ENCODE measurements at places on chromosomes 12 and 14. TPM values are rescaled to one million over a fixed set of nuclear protein-coding genes. Genes with fewer than 3 reads are reported as not detected.
A peak's percentile ranks its signal among the peaks of the same experiment; 100 is the strongest.

Gene PTPRB
- 24.4 TPM for polyA plus RNA-seq

Gene CARMIL3
- polyA plus RNA-seq = 0.11 TPM

Gene GPRC5D
- not detected for polyA plus RNA-seq

Gene FAM90A1
- 0.77 TPM for polyA plus RNA-seq

Gene ZNF410
- polyA plus RNA-seq = 38.3 TPM

Gene SYCP3
- 0.91 TPM for polyA plus RNA-seq

Gene ASIC1
- polyA plus RNA-seq = 9.1 TPM

GRCh38 chr12:63897931-63898330 lies 53.4 kb downstream of the SRGAP1 start:
- DNase-seq = no peak

DNA sequence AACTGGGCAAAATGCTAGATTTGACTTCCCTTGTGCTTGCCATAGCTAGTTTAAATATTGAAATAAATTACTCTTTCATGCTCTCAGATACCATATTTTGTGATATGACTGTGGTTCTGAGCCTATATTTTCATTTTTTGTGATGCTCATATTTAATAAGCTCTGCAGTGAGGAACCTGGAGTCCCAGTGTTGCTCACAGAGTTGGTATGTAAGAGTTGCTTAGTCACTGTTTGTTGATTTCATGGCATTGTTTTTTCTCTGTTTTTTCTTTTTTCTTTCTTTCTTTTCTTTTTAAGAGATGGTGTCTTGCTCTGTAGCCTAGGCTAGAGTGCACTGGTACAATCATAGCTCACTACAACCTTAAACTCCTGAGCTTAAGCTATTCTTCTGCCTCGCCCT lies 750.5 kb upstream of the TMEM132C start:
- DNase-seq = peak; percentile 7

GRCh38 chr12:41293011-41293410 lies 104.9 kb downstream of the PDZRN4 start:
- DNase-seq = no peak

DNA sequence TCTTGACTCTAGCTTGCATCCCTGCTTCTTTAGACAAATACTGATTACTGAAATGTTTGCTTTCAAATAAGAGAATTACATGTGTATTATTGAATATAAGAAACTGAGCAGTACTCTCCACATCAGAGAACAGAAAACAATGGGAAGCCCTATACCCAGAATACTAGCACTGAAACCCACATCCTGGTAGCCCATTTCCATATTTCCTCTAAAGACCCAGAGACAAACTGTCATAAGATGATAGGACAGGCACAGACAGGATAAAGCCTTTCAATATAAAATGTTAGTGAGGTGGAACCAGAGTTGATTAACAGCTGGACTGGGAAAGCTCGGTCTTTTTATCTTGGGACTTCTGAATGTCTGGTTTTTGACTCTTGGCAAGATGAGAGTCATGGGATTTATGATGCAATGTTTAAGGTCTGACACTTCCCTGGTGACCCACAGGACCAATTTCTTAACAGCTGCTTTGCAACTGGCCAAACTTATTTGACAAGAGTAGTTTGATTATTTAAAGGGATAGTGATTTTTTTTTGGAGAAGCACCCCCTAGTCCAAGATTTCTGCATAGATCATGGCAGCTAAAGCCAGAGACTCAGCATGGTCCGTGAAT lies 166.9 kb upstream of the ATXN7L3B start:
- DNase-seq = no peak

DNA sequence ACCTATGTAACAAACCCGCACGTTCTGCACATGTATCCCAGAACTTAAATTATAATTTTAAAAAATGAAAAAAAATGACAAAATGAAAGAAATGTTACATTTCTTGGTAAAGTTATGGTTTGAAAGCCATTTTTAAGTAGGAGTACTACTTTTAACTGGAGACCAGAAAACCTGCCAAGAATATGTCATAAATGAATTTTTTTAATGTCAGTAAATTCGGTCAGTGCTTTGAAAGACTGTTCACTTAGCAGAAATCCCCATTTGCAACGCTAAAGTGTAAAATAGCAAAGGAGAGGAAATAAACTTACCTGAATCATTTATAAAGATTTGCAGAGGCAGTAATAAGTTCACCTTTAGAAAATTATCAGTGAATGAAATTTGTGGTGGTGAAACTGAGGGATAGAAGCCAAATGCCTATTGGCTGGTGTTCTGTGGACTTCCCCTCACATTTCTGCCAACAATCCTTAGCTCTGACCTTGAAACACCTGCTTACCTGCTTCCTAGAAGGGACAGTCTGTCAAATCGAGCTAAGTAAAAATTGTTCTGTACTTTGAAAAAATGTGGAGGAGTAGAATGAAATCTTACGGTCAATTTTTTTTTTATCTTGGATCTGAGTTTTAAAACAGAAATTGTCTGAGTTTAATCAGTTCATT lies 714.2 kb downstream of the SLC6A15 start:
- DNase-seq = no peak

DNA sequence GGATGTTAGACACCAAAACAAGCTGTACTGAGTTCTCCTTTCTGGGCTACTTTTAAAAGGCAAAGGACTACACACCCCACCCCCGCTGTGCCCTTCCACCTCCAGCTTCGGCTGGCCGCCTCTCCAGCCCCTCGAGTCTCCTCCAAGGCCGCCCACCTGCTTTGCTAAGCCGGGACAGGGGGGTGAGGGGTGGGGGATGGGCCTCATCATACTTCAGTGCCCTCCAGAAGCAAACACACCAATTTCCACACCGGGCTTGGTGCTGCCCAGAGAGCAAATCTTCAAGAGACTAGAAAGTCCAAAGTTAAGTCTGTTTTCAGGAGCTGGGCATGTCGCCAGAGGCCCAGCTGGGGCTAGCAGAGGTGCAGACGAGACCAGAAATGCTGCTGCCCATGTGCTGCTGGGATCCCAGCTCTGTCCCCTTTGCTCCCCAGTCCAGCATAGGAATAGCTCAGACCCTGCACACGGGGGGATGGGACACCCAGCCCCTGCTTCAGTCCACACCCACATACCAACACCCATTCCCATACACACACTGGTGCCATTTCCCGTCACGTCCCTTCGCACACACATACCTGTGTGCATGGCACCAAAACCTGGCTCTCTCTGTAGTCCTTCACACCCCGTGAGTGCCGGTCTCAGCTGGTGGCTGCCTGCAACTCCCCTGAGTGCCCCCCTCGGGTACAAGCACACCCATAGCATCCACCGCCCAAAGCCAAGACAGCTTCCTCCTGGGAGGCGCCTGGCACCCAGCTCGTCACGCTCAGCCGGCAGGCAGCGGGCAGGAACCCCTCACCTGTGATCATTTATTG lies 1.0 kb downstream of the SLC6A12 start:
- DNase-seq = peak; percentile 27

- no peak for DNase-seq
These were observed 82.6 kb downstream of the ERC1 start for GRCh38 chr12:1073652-1074051.

- no peak for DNase-seq
These were observed 1.9 kb downstream of the GALNT16 start for GRCh38 chr14:69261761-69262331.

DNA sequence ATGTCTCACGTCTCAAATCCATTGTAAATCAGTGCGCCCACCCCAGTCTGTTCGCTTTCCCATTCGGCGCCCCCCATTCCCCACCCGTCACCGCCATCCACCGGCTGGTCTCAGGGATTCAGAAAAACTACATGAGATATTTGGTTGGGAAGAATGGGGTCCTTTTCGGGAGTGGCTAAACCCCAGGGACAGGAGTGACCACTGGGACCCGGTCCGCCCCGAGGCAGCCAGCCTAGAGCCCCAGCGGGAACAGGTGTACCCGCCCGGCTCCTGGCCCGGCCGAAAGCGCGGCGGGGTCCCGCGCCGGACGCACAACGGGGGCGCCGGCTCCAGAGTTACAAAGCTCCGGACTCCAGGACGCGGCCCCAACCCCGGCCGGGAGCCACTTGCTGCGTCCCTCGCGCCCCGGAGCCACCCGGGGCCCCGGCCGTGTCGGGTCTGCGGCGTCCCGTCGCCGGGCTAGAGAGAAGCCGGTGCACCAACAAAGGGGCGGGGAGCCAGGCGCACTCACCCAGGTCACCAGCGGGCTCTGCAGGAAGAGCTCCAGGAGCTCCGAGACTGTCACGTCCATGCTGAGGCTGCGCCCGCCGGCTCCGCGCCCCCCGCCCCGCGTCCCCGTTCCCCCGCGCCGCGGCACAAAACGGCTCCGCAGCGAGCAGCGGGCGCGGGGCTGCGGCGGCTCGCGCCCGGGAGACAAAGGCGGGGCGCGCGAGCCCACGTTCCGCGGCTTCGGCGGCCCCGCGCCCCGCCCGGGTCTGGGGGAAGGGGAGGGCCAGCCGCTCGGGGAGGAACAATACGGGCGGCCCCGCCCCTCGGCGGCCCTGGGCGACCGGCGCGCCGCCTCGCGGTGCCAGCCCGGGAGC lies at the start of gene CCDC88C:
TSS of gene CCDC88C (minus strand) at position 701 of the 863 bp plus-strand sequence. CDS start at position 571, 130 bp downstream.
- peak; percentile 73 for DNase-seq

- no peak for DNase-seq
These were observed 371 bp upstream of the REM2 start for GRCh38 chr14:22882529-22883172.

- no peak for DNase-seq
These were observed 120.3 kb downstream of the ZNF664 start for GRCh38 chr12:124093297-124093696.
